Activated CD8-positive, alpha-beta memory T cell treated with anti-CD3 and anti-CD28 coated beads for 24 hours (primary cell): ENCODE measurements at places on chromosomes 5 and 9.

GRCh38 chr5:5487585-5488360 lies 65.3 kb downstream of the ICE1 start:
- no peak for DNase-seq

DNA sequence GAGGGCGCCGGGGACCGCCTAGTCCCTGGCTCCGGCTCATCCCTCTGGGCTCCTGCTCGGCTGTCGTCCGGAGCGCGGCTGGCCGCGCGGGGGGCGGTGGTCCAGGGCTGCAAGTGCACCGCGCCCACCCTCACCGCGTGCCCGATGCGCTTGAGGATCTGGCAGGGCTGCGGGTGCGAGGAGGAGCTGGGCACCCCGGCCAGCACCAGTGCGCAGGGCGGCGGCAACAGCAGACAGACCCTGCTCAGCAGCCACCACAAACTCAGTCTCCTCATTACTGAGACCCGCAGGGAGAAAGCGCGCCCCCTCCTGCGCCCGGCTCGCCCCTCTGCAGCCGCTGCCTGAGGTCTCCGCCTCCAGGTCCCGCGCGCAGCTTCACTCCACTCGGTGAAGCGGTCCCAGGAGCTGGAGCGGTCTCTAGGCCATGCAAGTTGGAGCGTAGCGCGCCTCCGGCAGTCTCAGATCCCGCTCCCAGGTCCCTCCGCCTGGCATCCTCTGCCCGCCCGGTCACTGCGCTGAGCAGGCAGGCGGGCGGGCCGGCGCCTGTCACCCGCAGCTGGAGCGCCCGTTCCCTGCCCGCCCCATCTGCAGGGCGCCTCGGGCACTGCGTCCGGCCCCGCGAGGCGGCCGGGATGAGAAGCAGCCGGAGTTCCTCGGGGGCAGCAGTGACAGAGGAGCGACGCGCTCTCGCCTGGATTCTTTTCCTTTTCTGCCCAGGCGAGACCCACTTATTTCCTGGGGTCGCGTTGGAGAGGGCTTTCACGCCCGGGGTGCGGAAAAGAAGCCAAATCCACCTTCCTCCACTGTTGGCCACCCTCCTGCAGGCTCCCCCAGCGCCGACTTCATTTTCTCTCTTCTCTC lies 512 bp downstream of the GRIN3A start:
- DNase-seq, result no peak

- no peak for DNase-seq
Measured at GRCh38 chr9:6418764-6419163, 5.8 kb downstream of the UHRF2 start.

- DNase-seq, result no peak
Measured at GRCh38 chr5:32388432-32389129, 56.0 kb downstream of the ZFR start.

DNA sequence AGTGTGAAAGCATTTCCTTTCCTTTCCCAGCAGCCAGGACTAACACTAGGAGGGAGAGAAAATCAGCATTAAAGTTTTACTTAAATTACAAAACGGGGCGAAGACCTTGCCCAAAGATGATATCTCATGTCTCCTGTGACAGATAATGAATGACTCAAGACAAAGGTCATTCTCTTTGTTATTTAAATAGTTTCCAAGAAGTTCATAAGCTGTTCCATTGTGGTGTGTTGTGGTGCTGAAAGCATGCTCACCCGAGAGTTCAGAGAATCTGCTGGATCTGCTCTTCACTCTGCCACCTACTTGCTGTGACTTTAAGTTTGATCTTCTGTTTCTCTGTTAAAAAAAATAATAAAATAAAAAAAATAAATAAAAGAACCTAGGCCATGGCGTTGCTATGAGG lies 265.9 kb upstream of the NR4A3 start:
- no peak for DNase-seq

GRCh38 chr9:34512131-34513078 lies 10.4 kb downstream of the ENHO start:
- no peak for DNase-seq

- no peak for DNase-seq
Measured at GRCh38 chr9:120916588-120916987, 10.0 kb downstream of the TRAF1 start.

- DNase-seq, result no peak
Measured at GRCh38 chr9:126504977-126505455, 108.7 kb upstream of the LMX1B start.

DNA sequence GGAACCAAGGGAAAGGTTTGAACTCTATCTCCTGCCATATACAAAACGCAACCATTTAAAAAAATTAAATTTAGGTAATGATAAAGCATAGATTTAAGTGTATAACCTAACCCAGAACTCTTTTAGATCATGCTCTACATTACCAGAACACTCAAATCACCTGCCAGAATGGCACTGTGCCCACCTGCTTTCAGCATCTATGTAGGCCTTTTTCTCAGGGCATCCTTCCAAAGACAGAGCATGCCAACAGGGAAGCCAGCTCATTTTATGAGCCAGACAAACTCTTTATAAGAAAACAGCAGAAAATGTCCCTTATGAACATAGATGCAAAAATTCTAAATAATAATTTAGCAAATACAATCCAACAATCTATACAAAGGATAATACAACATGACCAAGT lies 47.9 kb upstream of the SMAD5 start:
- no peak for DNase-seq
